HFF-Myc (cell line): ENCODE measurements at places on chromosomes 5 and 9.

GRCh38 chr5:7418276-7418675 lies 22.3 kb downstream of the ADCY2 start:
- DNase-seq: no peak

DNA sequence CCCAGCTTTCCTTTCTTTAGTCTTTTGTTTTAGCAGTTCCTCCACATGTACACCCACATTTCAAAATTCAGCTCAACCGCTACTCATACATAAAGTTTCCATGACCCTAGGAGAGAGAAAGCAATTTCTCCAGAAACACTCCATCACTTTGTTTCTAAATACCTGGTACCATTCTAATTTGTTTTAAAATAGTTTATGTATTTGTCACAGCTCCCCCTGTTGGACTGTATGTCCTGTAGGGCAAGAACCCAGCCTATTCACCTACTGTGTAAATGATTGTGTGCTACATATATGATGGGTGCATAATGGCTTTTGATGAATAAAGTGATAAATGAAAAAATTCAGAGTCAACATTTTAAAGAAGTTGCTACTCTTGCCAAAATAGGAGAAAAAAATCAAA lies 139.1 kb downstream of the COX7C start:
- DNase-seq: no peak

DNA sequence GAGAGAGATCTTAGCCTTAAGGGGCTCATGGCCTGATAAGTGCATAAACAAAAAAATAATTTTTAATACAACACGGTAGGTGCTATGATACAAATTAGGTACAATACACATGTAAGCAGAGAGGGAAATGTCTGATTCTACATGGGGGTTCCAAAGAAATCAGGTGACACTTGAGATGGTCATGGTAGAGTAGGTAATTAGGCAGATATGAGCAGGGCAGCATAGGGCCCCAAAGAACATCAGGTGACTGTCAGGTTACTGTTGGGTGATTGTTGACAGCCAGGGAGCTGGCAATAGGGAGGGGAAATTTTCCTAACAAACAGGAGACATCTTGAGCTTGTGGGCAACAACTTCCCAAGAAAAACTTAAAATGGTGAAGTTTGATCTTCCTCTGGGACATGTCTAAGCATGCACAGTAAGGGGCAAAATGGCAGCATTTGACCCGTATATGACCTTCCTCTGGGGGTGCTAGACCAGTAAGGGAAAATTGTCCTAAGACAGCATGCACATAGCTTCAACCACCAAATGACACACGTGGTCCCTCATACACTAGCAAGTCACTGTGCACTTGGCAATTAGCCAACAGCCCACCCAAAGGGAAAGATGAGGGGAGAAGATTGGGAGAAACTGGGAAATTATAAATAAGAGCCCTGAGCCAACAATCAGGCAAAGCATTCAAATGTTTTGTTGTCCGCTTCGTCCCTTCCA lies 37.3 kb upstream of the TENT4A start:
- no peak for DNase-seq

- no peak for DNase-seq
Measured at GRCh38 chr5:76715736-76716455, at the start of gene F2R. TSS of gene F2R (plus strand) at chr5:76716126. CDS start at chr5:76716308, 182 bp downstream.
